ENCODE measurements at places on chromosomes 2 and 18. TPM values are rescaled to one million over a fixed set of nuclear protein-coding genes. Genes with fewer than 3 reads are reported as not detected.

PMAIP1 gene
- total RNA-seq: 69.6 TPM

PLB1 gene
- 0.25 TPM for total RNA-seq

DNA sequence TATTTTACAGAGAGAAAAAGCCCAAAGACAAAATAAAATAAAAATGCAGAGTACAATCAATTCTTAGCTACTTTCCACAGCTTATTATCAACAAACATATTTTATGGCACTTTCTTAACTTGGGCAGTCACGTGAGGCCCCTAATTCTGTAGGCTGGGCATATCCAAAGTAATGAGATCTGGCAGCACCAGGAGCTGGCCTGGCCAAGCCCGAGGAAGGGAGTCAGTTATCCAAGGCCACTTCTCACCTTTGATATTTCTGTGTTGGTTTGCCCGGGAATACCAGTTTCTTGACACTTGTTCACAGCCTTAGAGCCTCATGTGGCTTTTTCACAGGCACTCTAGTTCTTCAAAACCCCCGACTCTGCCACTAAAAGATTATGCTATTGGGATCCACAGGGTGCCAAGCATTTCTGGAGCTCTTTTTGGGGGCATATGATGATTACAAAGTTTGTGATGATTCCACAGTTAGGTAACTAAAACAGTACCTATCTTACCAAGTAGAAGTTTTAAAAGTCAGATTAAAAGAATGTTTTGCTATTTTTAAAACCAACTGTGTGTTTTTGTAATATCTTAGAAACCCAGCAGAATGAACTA lies 90.4 kb downstream of the MEP1B start:
- DNase-seq: no peak

DNA sequence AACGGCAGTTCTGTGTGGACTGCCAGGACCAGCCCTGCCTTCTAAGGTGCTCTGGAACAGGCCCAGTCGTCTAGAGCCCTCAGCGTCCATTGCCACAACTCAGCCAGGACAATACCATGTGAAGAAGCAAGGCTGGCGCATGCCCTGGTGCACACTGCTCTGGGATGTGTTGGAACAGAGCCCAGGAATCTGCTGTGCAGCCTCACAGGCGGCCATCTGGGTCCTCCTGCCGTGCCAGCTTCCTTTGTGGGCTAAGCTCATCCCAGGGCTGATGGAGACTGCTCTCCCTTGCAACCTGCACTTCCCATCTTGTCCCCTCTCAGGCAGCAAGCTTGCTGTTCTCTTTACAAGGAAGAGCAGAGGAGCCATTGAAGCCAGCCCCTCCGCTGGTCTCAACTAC lies 246.4 kb upstream of the PXDN start:
- no peak for DNase-seq

DNA sequence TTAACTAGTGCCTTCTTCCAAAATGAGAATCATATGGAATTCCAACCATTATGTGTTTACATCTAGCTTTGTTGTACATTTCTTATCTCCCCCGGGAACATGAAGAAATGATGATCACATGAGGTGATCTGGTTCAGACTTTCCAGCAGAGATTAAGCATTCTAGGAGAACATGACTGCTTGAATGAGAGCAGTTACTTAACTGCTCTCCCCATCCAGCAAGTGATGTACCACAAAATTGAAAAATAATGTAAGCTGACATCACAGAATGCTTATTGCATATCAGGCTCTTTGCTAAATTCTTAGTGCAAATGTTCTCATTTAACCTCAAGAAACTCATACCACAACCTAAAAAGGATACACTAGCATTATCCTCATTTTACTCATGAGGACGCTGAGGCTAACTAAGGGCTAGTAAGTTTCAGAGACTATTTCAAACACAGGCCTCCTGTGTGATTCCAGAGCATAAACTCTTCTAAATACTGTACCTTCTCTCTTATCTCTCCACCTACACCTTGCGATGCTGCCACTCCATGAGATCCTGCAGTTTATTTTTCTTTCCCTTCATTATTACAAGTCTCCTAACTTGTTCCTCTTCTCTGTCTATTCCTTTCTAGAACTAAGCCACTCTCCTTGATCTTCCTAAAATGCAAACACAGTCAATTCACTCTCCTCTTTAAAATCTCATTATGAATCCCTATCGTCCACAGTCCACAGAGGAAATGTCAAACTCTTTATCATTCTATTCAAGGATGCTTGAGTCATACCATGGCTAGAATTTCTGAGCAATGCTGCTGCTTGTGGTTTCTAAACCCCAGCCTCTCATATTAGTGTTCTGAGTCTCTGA lies 1224.8 kb upstream of the ZEB2 start:
- DNase-seq: no peak

GALNT13 gene
- total RNA-seq: not detected
